Astrocyte of the cerebellum (primary cell): ENCODE measurements at places on chromosomes 11 and 22.

DNA sequence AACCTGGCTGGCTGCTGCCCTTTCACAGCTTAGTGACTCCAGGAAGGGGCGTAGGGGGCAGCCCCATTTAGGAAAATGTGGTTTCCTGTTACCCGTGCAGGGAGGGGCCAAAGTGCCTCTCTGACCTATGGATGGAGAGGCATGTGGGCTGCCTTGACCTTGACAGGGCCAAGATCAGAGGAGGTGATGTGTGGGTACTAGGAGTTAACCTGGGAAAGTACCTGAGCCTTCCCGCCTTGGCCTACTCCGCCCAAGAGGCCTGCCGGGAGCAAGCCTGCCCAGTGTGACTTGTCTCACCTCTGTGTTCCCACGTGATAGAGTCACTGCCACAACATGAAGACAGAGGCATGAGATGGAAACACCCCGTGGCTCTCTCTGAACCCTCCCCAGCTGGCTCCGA, 33.4 kb downstream of the GRAMD4 start:
- no peak for DNase-seq

DNA sequence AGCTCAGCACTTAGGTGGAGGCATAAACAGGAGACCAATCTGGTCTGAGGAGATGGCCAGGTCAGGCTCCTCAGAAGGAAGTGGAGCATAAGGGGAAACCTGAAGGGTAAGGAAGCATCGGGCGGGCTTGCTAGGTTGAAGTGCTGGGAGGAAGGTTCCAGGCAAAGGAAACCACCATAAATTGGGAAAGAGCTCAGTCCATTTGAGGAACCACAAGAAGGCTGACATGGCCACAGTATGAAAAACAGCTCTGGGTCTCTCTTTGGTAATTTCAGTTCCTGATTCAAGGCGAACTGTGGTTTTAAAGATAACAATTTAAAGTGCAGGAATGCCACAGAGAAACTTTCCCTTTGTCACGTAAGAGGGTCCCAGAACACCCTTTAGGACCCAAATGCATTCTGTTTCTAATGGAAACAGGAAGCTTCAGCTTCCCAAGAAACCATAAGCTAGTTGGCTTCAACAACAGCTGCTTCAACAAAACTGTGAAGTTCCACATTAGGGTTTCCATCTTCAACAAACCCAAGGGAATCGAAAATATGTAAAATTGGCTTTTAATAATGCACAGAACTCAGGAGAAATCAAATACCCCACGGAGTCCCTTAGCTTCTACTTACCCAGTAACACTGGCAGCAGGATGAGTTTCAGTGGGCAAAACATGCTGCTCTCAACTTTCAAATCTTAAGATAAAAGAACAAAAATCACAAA, 10.4 kb downstream of the JAML start:
- no peak for DNase-seq

DNA sequence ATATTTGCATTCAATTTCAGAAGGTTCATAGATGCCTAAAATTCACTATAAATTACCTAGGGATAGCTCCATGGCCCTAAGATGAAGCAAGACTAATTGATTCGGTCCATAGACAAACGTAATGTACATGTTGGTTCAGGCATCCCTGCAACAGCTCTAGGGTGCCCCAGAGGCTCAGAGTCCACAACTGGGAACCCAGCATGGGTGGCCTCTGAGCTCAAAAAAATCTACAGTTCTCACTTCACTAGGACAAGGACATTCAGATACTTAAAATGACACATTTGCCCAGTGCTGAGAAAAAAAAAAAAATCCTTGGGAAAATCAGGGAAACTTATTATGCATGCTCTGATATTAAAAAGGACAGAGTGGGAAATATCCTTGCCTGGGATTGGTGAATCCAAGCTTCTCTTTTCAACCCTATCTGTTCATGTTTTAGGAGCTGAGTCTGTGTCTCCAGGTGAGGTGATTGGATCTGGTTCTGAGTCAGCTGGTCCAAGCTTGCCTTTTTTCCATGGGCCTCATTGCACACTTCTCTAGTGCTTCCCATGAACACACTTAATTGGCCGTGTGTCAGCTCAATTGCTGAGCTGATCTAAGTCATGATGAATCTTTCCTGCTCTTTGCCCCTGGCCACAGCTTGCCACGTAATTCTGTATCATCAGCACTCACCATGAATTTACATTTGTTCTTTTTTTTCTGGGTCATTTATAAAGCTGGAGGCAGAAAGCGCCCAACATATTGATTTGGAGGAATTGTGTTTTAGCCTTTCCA, 116.3 kb upstream of the RCN1 start:
- peak; percentile 33 for DNase-seq

DNA sequence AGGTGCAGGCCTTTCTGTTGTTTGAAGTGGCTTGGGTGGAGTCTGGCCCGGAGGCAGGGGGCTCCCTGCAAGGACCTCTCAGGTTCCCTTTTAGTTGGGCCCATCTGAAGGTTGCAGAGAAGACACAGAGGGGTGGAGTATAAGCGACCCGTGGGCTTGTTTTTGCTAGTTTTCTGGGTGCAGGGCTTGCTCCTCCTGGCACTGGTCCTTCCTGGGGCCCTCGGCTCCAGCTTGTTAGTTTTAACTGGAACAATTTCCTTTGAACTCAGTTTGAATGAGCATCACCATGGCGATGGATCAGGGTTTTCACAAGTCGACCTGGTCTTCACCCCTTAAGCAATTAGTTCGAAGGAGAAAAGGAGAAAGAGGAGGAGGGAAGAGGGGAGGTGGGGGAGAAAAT, 28.5 kb upstream of the OAF start:
- no peak for DNase-seq

DNA sequence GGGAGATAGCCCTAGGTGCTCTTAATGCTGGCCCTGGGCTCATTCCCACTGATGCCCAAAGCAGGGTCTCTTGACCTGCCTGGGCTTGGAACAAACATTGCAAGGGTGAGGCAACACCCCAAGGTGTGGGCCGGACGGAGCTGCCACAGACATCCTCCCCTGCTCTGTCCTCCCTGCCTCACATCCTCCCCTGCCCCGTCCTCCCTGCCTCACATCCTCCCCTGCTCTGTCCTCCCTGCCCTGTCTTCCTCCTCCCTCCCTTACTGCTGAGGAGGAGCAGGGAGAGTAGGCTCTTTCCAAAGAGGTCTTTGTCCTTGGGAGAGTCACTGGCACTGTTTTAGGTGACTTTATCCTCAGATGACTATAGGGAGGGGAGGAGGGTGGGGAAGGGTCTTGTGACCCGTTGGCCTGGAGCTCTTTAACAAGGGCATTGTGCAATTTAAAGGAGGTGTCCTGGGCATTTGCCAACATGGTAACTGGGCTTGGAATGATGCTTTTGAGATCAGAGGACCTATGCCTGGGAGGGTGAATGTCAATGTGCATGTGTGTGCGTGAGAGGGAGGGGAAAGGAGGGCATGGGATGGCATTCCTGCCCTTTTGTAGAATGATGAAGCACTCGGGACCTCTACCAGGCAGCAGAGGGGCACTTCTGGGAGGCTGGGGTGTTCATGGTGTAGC, 700 bp downstream of the FAM180B start:
- no peak for DNase-seq

DNA sequence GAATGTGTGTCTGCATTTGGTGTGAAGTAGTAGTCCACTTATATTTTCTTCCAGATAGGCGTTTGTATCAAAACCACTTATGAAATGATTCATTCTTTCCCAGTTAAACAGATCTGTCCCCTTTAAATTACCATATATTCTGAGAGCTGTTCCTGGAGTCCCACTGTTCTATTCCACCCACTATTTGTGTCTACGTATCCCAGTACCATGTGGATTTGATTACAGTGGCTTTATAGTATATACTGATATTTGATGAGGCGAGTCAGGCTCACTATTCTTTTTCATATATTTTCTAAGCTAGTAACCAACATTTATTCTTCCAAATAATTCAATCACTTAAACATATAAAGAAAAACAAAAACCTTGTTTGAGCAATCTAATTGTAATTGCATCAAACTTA, 81.9 kb upstream of the RASSF10 start:
- DNase-seq = no peak

GRCh38 chr11:125156346-125157117, 8.0 kb upstream of the PKNOX2 start:
- DNase-seq = no peak

- DNase-seq = no peak
Measured at GRCh38 chr22:32318361-32318760, 39.3 kb upstream of the RFPL3 start.

GRCh38 chr22:23581260-23581650, 1.2 kb upstream of the IGLL1 start:
- DNase-seq = no peak

DNA sequence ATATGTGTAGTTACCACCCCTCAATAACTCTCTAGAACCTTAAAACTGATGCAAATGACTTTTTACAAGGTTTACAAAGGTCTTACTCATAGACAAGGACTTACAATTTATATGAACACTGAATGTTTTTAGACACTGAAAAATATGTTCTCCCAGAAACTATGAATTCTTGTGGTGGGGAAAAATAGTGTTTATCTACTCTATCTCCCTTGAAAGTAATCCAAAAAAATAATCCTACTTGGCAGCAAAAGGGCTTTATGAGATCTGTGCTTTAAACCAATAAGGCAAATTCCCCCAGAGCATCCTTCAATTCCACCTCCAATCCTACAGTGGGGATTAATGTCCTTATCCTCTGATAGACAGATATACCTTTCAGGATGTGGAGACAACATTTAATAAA, 1984.1 kb upstream of the RAG2 start:
- peak; percentile 9 for DNase-seq

DNA sequence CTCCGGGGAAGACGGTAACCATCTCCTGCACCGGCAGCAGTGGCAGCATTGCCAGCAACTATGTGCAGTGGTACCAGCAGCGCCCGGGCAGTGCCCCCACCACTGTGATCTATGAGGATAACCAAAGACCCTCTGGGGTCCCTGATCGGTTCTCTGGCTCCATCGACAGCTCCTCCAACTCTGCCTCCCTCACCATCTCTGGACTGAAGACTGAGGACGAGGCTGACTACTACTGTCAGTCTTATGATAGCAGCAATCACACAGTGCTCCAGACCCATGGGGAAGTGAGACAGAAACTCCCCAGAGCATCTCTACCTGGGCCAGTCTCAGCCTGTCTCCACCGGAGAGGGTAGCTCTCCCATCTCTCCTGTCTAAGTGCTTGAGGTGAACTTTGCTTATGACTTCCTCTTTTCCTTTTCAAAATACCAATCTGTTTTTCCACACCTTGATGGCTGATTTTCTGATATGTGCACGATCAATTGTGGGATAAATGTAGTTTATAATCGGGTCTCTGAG, 48.5 kb upstream of the VPREB1 start:
- no peak for DNase-seq

DNA sequence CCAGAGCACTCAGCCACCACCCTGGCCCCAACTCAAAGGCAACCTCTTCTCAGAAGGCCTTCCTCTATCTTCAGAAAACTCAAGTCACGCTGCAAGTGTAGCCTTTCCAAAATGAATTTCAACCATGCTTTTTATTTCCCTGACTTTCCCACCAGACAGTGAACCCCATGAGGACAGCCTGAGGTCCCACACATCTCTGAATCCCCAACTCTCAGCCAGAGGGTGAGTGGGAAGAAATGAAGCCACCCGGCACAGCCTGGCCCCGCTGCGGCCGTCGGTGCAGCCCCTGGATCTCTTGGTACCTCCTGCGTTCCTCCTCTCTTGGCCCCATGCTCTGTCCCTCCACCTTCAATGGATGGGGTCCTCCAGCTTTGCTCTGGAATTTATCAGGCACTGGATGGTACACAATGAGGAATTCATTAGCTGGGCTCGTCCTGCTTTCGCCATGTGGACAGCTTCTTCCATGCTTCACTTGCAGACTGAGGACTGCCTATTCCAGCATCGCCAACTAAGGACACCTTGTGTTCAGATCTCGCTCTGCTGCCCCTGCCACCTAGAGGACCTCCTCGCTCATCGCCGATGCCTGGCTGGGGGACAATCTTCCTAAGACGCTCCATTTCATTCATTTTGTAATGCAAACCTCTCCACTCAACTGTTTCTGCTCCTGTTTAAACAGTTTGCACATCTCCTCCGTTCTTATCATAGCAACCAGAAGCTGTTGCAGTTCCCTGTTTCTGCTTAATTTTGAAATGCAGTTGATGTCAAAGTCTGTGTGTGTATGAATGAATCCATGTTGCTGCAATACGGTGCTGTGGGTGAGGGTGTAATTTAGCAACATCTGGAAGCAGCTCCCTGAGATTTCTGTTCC, 672.1 kb downstream of the TBC1D22A start:
- DNase-seq = no peak

DNA sequence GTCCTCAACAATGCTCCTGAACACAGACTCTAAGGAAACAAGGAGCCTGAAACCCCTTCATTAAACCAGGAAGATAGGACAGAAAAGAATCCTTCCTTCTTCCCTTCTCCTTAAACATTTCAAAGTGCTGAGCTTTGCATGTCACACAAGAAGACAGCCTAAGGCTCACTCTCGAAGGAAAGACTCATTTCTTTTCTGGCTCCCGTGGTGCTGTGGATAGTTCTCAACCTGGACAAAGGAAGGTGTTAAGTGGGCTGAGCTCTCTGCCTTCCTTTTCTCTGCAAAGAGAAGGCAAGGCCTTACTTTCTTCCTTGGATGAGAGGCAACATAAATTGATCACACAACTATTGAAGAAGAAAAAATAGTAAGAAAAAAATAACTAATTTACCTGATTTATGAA, 452.4 kb upstream of the DDI1 start:
- DNase-seq = no peak

DNA sequence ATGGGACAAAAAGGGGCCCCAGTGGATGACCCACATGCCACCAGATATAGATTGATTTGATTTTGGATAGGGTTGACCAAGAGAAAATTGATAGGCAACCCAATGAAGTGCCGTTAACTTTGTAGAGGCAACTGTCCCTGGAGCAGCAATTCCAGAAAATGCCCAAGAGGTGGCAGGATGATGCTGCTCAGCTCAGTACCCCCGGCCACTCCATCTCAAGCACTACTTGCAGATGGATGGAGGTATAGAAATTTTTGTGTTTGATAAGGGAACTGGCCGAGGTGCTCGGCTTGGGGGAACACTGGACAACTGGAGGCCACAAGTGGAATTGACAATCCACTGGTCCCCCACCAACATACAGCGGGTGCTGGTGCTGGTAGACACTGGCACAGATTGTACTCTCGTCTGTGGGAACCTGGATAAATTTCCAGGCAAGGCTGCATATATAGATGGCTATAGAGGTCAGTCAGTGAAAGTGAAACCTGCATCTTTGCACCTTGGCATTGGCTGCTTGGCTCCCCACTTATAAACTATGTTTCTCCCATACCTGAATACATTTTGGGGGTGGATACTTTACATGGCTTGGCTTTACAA, 86.3 kb downstream of the CCDC83 start:
- peak; percentile 37 for DNase-seq

DNA sequence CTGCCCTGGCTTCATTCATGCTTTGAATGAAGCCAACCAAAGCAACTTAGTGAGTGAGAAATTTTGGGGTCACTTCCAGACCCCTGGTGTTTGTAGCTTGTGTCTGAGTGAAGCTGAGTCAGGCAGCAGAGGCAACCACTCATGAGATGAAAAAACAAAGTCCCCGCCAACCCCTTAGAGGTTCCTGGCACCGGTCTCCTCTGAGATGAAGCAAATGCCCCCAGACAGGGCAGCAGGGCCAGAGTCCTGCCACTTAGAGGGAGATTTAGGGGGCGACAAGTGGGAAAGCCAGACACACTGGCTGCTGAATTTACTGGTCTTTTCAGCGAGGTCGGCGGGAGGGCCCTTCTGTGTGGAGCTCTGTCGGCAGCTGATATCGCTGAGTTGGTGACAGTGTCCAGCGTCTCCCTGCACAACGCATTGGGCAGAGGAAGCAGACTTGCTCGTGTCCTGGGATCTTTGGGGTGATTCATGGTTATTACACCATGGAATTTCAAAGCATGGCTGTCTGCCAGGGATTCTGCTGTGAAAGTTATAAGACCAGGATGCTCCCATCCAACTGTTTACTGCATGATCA, 482.6 kb downstream of the MIAT start:
- DNase-seq = peak; percentile 69

GRCh38 chr22:49062802-49063544, 764.7 kb downstream of the BRD1 start:
- no peak for DNase-seq
